Effector CD8-positive, alpha-beta T cell (primary cell): ENCODE measurements at places on chromosomes 13 and 19.
A peak's percentile ranks its signal among the peaks of the same experiment; 100 is the strongest.

DNA sequence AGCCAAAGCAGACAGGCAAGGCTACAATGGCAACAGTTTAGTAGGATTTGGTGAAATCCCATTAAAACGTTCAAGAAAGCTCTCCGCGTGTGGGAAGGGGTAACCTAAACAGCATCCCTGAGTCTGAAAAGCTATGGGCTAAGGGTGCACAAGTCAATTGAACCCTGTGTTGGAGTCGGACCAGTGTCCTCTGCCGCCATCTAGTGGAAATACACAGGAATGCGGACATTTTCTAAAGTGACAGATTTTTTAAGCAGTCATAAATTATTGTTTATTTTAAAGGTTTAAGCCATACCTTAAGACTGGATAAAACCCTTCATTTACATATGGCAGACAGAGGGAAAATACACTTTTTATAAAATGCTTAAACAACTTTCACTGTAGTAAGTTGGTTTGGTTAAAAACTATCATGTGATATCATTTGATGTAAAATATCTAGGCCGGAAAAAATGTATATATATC lies 26.5 kb upstream of the LSM14A start:
- DNase-seq = peak; percentile 35

DNA sequence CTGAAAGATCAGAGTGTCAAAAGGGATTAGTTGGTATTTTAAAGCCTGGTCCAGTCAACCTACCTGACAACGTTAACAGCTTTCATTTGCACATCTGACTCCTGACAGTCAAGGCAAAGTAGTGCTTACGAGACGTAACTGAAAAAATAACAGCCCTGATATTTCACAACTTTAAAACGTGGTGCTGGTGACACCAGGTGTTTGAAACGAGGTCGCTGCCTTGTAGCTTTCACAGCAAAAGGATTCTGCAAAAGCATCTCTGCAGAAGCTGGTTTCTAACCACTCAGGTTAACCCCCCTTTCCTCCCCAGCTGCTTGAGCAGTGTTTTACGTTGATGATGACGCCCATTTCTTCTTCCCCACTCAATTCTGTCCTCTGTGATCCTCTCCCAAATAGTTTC lies 23.3 kb downstream of the GGACT start:
- no peak for DNase-seq

- no peak for DNase-seq
These were observed 489 bp upstream of the ZNF653 start for GRCh38 chr19:11506101-11506555.

GRCh38 chr13:68535329-68535728 lies 1305.2 kb upstream of the PCDH9 start:
- DNase-seq = no peak

DNA sequence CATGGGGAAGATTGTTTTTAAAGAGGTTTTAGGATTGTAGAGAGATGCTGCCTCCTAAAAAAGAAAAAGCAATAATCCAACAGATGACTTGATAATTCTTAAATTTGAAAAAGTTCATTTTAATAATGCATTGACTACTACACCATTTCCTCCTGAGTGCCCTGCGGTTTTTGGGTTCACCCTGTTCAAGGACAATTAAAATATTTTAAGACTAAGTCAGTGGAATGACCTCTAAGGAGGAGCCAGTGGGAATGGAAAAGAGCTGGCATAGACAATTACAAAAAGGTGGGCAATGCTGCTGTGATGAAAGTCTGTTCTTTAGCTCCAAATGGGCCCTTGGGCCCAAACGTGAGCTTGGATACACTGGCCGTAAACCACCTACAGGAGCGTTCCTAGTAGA lies 217.8 kb downstream of the LHFPL6 start:
- no peak for DNase-seq

DNA sequence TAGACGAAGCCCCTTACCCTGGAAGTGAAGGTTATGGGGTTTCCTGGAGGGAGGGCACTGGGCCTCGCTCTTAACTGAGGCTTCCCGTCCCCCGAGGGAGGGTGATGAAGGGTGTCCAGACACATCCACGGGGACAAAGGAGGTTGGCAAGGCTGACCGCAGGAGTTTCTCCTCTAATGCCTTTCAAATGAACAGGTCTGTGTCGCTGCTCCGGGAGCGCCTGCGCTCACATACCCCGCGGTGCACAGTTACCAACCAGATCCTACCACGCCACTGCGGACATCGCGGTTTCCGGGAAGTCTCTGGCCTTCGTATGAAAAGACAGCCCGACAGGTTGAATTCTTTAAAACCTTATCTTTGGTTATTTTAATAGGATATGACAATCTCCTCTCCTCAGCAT lies 41.3 kb downstream of the IRS2 start:
- no peak for DNase-seq

GRCh38 chr19:16836115-16837034 lies 7.2 kb downstream of the SIN3B start:
- DNase-seq = no peak

DNA sequence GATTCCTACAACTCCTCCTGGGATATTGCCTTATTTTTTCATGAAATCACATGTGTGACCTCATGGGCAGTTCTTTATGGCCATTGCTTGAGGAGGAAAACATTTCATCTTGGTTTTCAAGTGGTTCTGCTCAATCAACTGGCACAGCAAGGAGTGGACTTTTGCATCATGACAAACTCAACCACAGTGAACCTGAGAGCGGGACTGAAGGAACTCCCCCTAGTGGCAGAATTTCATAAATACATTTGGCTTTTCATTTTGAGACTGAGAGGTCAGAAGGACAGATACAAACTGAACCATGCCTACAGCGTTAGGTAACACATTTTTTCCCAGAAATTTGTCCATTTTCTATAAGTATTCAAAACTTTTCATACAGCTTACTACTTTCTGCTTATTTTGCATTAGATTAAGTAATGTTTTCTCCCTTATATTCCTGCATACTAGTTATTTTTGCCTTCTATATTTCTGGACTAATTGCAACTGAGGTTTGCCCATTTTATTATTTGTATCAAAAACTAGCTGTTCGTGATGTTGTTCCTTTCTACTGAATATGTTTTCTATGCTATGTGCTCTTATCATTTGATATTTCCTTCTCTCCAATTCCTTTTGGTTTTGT lies 13.4 kb upstream of the SIGLEC12 start:
- DNase-seq = no peak

DNA sequence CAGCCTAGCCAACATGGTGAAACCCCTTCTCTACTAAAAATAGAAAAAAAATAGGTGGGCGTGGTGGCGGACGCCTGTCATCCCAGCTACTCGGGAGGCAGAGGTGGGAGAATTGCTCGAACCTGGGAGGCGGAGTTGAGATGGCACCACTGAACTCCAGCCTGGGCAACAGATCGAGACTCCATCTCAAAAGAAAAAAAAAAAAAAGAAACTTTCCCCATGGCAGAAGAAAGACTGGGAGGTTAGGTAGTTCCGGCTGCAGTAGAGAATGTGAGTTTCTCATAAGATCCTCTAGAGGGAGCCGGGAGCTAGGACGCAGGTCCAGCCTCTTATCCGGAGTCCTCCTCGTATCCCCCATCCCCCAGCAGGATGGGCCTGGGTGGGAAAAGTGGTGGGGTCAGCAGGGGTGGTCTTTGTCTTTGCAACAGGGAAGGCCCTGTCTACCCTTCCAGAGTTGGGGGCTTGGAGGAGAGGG lies 13.2 kb upstream of the CREB3L3 start:
- no peak for DNase-seq

DNA sequence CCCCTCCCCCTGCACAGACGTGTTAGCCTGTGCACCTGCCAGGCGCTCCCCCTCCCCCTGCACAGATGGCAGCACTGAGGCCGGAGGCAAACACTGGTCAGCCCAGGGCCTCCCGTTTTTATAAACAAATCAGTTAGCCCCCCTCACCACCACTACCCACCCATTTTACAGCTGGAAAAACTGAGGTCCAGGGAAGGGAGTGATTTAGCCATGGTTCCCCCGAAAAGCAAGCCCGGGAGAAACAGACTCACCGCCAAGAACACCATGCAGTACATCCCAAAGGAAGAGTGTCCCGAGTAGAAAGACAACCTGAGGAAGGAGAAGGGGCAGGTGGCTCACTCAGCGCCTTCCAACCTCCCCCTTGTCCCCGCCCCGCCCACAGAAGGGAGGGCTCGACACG lies 8.7 kb downstream of the PLPP2 start:
- no peak for DNase-seq

DNA sequence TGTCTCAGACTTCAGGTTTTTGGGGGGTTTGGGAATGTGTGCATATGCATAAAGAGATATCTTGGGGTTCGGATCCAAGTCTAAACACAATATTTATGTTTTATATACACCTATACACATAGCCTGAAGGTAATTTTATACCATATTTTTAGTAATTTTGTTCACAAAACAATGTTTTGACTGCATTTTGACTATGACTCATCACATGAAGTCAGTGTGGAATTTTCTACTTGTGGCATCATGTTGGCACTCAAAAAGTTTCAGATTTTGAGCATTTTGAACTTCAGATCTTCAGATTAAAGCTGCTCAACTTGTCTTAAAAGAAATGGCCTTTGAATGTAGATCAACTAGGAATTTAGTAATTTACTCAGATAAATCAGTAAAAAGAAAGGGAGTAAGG lies 712.9 kb upstream of the GPC6 start:
- DNase-seq = no peak

GRCh38 chr13:91072486-91072885 lies 275.0 kb upstream of the MIR17HG start:
- no peak for DNase-seq

DNA sequence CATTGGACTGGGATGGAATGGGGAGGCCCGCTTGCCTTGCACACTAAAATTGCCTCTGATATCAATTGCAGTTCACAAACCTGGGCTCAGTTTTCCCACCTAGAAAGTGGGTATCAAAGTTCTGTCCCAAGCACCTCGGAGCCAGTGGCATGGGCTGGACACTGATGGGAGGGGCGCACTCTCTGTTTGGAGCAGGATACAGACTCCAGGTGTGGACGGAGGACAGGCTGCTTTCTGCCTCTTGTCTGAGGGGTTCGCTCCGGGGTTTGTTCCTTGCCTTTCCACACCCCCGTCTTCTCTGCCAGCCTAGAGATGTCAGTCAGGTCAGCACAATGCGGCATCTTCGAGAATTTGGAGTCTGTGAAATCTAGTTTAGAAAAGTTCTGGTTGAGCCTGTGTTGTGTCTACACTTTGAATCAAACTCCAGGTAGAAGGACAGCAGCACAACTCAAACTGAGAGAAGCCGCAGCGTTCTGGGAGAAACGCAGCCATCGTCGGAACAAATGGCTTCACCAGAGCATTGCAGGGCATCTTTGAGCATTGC lies 141.9 kb downstream of the TEX29 start:
- DNase-seq = no peak
